Activated gamma-delta T cell (primary cell): ENCODE measurements at places on chromosomes 16 and 17.
A peak's percentile ranks its signal among the peaks of the same experiment; 100 is the strongest.

DNA sequence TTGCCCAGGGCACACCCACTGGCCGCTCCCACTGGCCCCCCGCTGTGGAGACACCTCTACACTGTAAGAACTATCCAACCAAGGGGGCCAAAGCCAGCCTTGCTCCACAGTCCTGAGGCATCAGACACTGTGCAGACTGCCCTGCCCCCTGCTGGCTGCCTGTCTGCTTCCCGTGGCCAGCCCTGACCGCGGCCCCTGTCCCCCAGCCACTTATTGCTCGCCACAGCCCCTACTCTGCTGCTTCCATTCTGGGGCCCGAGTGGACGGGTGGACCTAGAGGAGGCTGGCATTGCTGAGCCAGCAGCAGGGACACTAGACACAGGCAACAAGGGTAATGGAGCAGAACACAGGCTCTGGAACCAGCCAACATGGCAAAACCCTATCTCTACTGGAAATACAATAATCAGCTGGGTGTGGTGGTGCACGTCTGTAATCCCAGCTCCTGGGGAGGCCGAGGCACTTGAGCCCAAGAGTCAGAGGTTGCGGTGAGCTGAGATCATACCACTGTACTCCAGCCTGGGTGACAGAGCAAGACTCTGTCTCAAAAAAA, 19.7 kb upstream of the LRRC37A3 start:
- DNase-seq: peak; percentile 18

GRCh38 chr16:1770328-1771187, 785 bp downstream of the NME3 start:
- DNase-seq: no peak

GRCh38 chr17:51692917-51693316, 432.6 kb downstream of the UTP18 start:
- no peak for DNase-seq

DNA sequence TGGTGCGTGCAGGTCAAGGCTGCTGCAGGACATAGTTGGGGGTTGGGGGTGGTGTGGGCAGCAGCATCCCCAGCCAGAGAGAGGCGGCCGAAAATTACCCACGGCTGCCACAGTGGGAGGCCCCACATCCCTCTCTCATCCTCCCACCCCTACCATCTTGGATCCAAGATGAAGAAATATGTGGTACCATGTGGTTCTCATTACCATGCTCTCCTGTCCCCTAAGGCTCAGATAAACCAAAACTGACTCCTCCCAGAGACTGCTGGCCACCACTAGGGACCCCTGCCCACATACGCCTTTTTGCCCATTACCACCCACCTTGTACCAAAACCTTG, 120.4 kb downstream of the HIC1 start:
- no peak for DNase-seq

DNA sequence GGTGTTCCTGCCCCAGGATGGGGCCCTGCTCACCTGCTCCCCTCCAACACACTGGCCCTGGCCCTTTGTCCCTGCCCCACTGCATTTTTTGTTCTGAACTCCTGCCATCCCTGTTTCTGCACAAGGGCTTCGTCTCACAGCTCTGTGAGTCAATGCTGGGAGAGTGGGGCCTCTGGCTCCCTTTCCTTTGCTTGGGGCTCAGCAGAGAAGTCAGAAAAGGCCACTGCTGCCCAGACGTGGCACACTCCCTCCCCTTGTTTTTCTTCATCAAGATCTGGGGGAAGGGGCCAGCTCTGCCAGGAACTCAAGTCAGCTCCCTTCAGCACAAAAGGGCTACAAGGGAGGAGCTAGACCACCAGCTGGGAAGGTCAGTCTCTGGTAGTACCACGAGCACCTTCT, 8.9 kb downstream of the PROCA1 start:
- no peak for DNase-seq

- DNase-seq: no peak
Observed at GRCh38 chr16:31875928-31876547, 2.4 kb downstream of the ZNF267 start.

- no peak for DNase-seq
Observed at GRCh38 chr16:89829630-89830437, 1.6 kb downstream of the SPIRE2 start.

DNA sequence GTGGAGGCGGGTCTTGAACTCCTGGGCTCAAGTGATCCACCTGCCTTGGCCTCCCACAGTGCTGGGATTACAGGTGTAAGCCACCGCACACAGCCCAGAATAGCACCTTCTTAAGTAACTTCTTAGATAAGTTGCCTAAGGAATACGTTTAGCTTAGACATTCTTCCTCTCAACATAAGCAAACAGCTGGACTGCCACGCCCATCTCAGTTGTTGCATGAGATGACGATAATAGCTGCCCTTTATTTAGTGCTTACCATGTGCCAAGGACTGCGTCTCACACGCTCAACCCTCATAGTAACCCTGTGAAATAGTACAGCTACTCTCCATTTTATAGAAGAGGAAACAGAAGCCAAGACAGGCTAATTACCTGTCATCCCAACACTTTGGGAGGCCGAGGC, 11.8 kb downstream of the HASPIN start:
- DNase-seq: no peak

- no peak for DNase-seq
Observed at GRCh38 chr17:16513873-16514272, 21.9 kb upstream of the LRRC75A start.

DNA sequence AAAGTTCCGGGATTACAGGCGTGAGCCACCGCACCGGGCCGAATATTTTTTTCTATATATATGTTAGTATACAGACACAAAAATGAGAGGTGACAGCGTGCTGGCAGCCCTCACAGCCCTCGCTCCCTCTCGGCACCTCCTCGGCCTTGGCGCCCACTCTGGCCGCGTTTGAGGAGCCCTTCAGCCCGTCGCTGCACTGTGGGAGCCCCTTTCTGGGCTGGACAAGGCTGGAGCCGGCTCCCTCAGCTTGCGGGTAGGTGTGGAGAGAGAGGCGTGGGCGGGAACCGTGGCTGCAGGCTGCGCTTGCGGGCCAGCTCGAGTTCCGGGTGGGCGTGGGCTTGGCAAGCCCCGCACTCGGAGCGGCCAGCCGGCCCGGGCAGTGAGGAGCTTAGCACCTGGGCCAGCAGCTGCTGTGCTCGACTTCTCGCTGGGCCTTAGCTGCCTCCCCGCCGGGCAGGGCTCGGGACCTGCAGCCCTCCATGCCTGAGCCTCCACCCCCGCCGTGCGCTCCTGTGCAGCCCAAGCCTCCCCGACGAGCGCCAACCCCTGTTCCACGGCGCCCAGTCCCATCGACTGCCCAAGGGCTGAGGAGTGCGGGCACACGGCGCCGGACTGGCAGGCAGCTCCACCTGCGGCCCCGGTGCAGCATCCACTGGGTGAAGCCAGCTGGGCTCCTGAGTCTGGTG, 1.9 kb upstream of the DPEP3 start:
- no peak for DNase-seq

DNA sequence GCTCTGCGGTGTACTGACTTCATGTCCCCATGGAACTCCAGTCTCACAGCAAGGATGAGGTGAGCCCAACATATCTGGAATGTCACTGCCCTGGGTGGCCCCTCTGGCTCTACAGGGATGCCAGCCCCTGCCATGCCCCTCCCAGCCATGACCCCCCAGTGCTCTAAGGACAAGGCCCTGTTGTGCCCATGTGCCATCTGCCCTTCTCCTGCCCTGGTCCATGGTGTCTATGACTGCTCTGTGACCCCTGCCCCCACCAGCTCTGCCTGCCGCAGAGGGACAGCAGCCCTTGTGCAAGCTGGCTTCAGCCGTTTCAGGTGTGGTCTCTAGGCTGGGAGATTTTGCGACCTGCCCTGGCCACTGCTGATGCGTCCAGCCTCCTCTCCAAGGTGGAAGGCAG, 40.3 kb downstream of the TK2 start:
- no peak for DNase-seq

DNA sequence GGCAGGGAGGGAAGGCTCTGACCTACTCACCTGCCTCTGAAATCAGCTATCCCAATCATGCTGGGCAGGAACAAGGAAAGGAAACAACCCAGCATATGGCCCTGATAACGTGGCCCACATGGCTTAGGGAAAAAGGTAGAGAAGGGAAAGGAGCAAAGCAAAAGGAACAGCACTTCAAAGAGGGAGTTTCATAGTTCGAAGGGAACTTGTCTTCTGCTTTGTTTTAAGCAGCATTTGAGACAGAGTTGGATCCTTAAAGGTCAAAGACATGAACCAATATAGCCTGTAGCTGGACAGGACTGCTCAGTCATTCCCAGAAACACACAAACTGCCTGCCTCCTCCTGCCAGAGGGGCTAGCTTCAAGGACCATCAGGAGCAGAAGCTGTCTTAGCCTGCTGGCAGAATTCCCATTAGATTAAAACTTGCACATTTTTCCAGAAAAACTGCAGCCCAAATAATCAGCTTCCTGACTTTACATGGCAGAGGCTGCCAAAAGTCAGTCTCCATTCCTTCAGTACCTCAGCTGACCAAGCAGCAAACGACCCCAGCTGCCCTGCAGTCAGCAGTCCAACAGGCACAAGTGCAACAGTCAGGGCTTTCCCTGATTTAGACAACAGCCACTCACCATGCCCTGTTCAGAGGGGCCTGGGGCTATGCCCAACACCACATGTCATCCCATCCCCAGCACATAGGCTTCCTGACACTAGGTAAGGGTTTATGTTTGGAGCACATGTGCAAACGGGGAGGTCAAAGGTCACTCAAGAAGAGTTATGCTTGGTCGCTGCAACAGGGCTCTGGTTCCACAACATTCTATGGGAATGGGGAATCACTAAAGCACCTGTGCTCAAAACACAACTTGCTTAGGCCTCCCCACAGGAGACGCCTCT, 32.5 kb downstream of the RANBP10 start:
- no peak for DNase-seq

- no peak for DNase-seq
Observed at GRCh38 chr17:73256220-73256619, 5.5 kb downstream of the CPSF4L start.

DNA sequence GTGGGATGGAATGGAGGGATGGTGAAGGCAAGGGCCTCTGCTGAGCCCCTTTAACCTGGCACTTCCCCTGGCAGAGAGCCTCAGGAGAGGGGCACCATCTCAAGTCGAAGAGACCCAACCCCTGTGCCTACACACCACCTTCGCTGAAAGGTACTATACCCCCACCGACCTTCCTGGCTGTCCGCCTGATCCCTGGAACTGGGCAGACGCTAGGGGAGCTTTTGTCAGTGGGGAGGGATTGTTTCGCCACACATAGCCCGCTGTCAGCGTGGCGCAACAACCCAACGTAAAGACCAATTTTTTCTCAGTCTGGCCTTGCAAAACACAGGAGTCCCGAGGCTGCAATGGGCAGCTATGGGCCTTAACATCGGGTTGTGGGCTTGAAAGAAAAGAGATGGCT, 3.1 kb downstream of the PPP1R1B start:
- no peak for DNase-seq

DNA sequence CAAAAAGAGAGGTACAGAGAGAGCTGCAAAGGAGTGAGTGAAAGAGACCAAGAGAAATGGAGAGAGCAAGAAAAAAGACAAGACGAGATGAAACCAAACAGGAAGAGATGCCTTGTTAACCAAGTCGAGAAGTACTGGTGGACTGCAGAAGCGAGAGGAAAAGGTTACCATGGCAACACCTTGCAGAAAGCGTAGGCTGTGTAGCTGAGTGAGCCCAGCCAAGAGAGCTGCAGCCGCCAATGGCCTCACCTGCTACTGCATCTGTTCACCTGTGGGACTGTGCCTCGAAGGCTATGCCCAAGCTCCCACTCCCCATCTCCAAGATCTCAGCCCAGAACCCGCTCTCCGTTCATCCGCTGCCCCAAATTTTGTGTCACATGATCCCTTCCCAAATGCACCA, 161.3 kb downstream of the SLC39A11 start:
- DNase-seq: no peak

DNA sequence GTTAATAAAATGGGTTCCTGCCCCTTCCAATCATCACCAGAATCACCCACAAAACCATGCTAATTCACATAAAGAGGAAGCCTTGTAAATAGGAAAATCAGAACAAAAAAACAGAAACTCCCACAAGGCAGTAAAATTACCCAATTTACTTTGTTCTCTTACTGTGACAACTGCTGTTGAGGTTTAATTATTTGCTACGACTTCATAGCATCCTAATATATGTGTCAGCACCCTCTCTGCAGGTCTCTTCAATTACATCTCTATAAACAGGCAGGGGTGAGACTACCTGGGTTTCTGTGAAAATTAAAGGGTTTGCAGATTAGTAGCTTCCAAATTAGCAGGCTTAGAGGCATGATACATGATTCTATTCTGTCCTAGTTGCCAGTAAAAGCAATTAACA, 2.7 kb downstream of the WDR59 start:
- no peak for DNase-seq

DNA sequence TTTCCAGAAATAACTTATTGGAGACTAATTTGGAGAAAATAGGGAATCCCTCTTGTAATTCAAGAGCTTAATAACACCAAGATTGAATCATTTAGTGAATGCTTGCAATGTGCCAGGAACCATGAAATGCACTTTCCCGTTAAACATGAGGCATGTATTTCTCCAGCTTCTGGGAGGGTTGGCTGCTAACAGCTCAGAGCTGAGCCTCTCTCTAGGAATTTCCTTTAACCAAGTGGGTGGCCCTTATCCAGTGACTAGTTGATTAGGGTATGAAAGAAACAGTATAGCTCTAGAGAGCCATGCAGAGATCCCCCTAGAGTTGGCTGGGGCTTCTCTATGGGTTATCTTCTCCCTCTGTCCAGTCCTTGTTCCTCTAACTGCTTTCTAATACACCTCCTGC, 356.4 kb upstream of the GOT2 start:
- no peak for DNase-seq

DNA sequence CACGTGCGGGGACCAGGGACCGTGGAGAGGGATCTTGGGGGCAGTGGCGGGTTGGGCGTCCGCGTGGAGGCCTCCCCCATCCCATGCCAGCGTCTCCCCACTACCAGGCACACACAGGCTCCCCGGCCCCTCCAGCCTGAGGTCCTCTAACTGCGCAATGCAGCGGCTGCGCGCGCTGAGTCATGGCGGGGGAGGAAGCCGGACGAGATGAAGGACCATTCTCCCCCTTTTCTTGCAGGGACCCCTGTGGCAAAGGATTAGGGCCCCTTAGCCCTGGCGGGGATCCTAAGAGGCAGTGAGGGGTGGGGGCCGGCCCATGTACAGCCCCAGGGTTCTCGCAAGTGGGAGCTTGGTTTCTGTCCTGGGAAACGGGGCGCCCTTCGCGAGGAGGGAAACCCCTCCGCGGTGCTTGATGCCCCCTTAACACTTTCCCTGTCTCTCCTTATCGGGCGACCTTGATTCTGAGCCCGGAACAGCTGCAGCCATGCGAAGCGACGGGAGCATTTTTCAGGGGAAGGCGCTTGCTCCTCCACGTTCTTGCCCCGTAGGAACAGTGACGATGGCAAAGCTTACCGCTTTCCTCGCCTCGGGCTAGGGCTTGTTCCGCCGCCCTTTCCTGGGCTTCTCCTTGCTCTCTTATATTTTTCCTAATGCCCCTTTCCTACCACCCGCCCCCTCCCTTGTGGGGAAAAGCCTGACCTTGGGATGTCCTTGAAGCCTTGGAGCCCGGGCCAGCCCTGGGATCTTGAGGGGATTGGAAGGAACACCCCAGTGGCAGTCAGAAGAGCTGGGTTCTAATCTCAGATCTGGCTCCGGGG, 592 bp downstream of the ALDOA start:
- DNase-seq: no peak
